CD8-positive, alpha-beta memory T cell (primary cell): ENCODE measurements at places on chromosomes 6 and 20. TPM values are rescaled to one million over a fixed set of nuclear protein-coding genes. Genes with fewer than 3 reads are reported as not detected.

- no peak overlapping the region for H3K4me3 ChIP-seq
- no peaks in the 10 kb centered on the region for H3K36me3 ChIP-seq
- no peaks in the 10 kb centered on the region for H3K4me1 ChIP-seq
- H3K27me3 ChIP-seq = no peaks in the 10 kb centered on the region
- no peak for DNase-seq
Measured at GRCh38 chr6:134340179-134340975, 22.5 kb upstream of the SGK1 start.

GRCh38 chr6:119347466-119348095 lies 2.0 kb downstream of the MAN1A1 start:
- DNase-seq = peak; percentile 52
- peaks cover 12% of the 10 kb centered on the region for H3K4me1 ChIP-seq
- H3K27ac ChIP-seq = peak overlapping the region; percentile 85

DNA sequence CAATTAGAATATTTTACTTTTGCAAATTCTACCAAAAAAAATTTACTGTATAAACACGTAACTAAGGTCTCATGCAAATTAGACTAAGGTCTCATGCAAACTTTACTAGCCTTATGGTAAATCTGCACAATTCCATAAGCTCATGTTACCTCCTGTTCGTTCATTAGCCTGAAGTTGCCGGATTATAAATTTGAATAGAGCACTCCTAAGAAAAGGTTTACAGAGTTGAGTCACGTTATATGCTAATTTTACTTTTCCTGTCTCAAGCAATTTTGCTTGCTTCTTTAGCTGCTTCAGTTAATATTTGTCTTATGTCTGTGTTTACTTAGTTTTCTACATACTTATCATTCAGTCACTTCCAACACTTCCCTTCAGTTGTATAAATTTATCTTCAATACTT lies 1434.0 kb upstream of the EYS start:
- H3K36me3 ChIP-seq = no peaks in the 10 kb centered on the region
- no peak overlapping the region for H3K4me3 ChIP-seq
- no peaks in the 10 kb centered on the region for H3K4me1 ChIP-seq
- H3K27ac ChIP-seq = no peak overlapping the region
- no peak for DNase-seq
- H3K27me3 ChIP-seq = no peaks in the 10 kb centered on the region

- H3K4me1 ChIP-seq = no peaks in the 10 kb centered on the region
- peaks cover 4% of the 10 kb centered on the region for H3K27me3 ChIP-seq
- DNase-seq = no peak
- no peak overlapping the region for H3K4me3 ChIP-seq
- H3K36me3 ChIP-seq = no peaks in the 10 kb centered on the region
Measured at GRCh38 chr20:46774943-46775560, 65.6 kb downstream of the SLC2A10 start.

DNA sequence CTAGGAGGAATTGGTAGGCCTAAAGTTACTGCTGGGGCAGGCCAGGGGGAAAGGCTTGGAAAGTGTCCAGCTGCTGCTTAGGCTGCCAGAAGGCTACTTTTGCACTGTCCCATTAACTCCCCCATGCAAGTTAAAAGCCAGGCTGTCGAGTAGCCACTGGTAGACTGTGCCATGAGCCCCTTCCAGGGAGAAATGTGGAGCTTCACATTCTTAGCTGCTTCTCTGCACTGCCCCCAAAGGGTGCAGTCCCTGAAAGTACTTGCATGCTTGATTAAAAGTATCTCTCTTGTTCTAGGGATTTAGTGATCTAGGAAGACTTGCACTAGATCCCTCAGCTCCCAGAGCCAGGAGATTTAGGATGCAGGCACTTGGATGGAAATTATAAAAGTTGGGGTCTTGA lies 57.3 kb downstream of the CDC5L start:
- no peaks in the 10 kb centered on the region for H3K4me1 ChIP-seq
- H3K4me3 ChIP-seq = no peak overlapping the region
- H3K27me3 ChIP-seq = no peaks in the 10 kb centered on the region

DNA sequence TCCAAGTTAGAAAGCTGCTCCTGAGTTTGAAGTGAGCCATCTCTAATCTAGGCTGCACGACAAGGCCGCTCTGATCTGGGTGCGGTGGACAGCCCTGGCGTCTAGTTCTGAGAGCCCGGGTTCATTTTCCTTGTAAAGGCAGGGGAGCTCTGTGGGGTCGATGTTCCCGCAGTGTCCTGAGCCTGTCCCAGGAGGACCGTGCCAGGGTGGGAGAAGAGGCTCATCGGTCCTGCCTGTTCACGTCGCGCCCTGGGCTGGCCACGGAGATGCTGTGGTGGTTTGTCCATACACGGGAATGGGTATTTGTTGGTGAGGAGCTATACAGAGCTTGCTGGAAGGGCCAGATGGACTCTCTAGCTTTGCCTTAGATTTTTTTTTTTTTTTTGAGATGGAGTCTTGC lies 27.0 kb downstream of the PSMG4 start:
- no peaks in the 10 kb centered on the region for H3K36me3 ChIP-seq
- no peaks in the 10 kb centered on the region for H3K4me1 ChIP-seq
- H3K27ac ChIP-seq = no peak overlapping the region
- H3K27me3 ChIP-seq = no peaks in the 10 kb centered on the region

- no peaks in the 10 kb centered on the region for H3K4me1 ChIP-seq
- H3K27me3 ChIP-seq = no peaks in the 10 kb centered on the region
- no peak overlapping the region for H3K4me3 ChIP-seq
- no peak for DNase-seq
- H3K36me3 ChIP-seq = no peaks in the 10 kb centered on the region
Measured at GRCh38 chr20:8292793-8293192, 160.7 kb downstream of the PLCB1 start.

- H3K4me3 ChIP-seq = no peak overlapping the region
- no peaks in the 10 kb centered on the region for H3K27me3 ChIP-seq
- H3K27ac ChIP-seq = no peak overlapping the region
- no peaks in the 10 kb centered on the region for H3K4me1 ChIP-seq
Measured at GRCh38 chr6:117557951-117558350, 44.4 kb downstream of the GOPC start.

- no peaks in the 10 kb centered on the region for H3K27me3 ChIP-seq
- no peaks in the 10 kb centered on the region for H3K36me3 ChIP-seq
- H3K4me1 ChIP-seq = no peaks in the 10 kb centered on the region
- no peak for DNase-seq
Measured at GRCh38 chr20:57698116-57698866, 11.5 kb downstream of the PMEPA1 start.

- no peak overlapping the region for H3K27ac ChIP-seq
- peaks cover 24% of the 10 kb centered on the region for H3K36me3 ChIP-seq
- no peak overlapping the region for H3K4me3 ChIP-seq
- no peak for DNase-seq
- H3K27me3 ChIP-seq = no peaks in the 10 kb centered on the region
Measured at GRCh38 chr6:89655122-89655521, 16.6 kb upstream of the LYRM2 start.

- no peak overlapping the region for H3K4me3 ChIP-seq
- H3K4me1 ChIP-seq = no peaks in the 10 kb centered on the region
- H3K36me3 ChIP-seq = no peaks in the 10 kb centered on the region
Measured at GRCh38 chr6:36719126-36719525, 21.5 kb downstream of the RAB44 start.

- DNase-seq = no peak
- H3K4me1 ChIP-seq = no peaks in the 10 kb centered on the region
- H3K36me3 ChIP-seq = no peaks in the 10 kb centered on the region
- no peak overlapping the region for H3K27ac ChIP-seq
- H3K4me3 ChIP-seq = no peak overlapping the region
- no peaks in the 10 kb centered on the region for H3K27me3 ChIP-seq
Measured at GRCh38 chr20:32348207-32348606, 9.9 kb upstream of the ASXL1 start.

- H3K27ac ChIP-seq = no peak overlapping the region
- no peaks in the 10 kb centered on the region for H3K4me1 ChIP-seq
- DNase-seq = no peak
- no peaks in the 10 kb centered on the region for H3K36me3 ChIP-seq
- H3K27me3 ChIP-seq = no peaks in the 10 kb centered on the region
- H3K4me3 ChIP-seq = no peak overlapping the region
Measured at GRCh38 chr6:55993418-55993817, 118.0 kb upstream of the BMP5 start.

DNA sequence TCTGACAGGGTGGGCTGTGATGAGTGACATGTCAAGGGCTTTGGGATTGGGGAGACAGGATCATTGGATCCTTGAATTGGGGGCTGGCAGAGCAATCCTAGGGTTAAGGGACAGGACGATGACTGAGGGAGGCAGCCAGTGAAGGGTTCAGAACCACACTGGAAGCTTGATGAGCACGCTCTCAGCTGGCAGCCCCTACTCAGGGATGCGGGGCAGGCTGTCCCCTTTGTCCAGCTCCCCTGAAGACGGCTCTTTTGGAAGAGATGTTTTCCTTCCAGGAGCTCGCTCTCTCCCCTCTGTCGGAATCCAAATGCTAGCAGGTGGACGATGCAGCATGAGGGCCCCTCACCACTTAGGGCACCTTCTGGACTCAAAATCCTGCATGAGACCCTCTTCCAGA lies 8.4 kb downstream of the TGM3 start:
- no peaks in the 10 kb centered on the region for H3K36me3 ChIP-seq
- H3K4me1 ChIP-seq = no peaks in the 10 kb centered on the region
- H3K27ac ChIP-seq = no peak overlapping the region
- DNase-seq = no peak
- H3K4me3 ChIP-seq = no peak overlapping the region
- H3K27me3 ChIP-seq = no peaks in the 10 kb centered on the region

GRCh38 chr6:145731447-145731846 lies 3.9 kb downstream of the EPM2A start:
- peaks cover 10% of the 10 kb centered on the region for H3K4me1 ChIP-seq
- no peak overlapping the region for H3K27ac ChIP-seq
- H3K36me3 ChIP-seq = no peaks in the 10 kb centered on the region
- DNase-seq = no peak

DNA sequence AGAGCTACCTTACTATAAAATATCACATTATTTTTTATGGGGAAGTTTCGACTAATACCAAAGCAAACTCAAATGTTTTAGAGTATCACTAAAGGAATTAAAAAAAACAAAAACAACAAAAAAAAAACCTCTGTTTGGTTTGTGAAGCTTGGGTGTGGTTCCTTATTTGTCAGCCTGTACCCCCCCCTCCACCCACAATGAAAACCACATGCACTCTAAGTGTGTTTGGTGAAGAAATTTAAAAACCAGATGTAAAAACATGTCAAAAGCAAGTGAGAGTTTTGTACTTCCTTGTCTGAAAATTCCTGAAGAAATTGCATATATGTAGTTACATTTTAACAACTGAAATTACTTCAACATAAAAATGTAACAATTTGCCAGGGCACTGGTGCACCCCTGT lies 3.1 kb downstream of the STK38 start:
- H3K36me3 ChIP-seq = peaks cover 16% of the 10 kb centered on the region
- H3K27ac ChIP-seq = peak overlapping the region; percentile 26
- H3K4me1 ChIP-seq = peaks cover 63% of the 10 kb centered on the region
- DNase-seq = peak; percentile 79
- H3K4me3 ChIP-seq = peak overlapping the region; percentile 89

The MRAP2 gene
- not detected for polyA plus RNA-seq

The WFDC12 gene
- not detected for polyA plus RNA-seq

The NRSN1 gene
- polyA plus RNA-seq = not detected

The FGD2 gene
- 0.53 TPM for polyA plus RNA-seq

The PROCR gene
- 10.7 TPM for polyA plus RNA-seq

The ZFP57 gene
- polyA plus RNA-seq = 2.2 TPM

The TXLNB gene
- polyA plus RNA-seq = 0.35 TPM

The TTK gene
- 0.06 TPM for polyA plus RNA-seq

The HTR1B gene
- not detected for polyA plus RNA-seq

The BTN1A1 gene
- polyA plus RNA-seq = not detected

The PTCRA gene
- not detected for polyA plus RNA-seq

The CTAGE9 gene
- not detected for polyA plus RNA-seq

The HAO1 gene
- not detected for polyA plus RNA-seq
